ENCODE measurements at places on chromosomes 6 and 20.

GRCh38 chr6:155333414-155333813 is 19.1 kb upstream of the TFB1M start:
- DNase-seq = no peak

DNA sequence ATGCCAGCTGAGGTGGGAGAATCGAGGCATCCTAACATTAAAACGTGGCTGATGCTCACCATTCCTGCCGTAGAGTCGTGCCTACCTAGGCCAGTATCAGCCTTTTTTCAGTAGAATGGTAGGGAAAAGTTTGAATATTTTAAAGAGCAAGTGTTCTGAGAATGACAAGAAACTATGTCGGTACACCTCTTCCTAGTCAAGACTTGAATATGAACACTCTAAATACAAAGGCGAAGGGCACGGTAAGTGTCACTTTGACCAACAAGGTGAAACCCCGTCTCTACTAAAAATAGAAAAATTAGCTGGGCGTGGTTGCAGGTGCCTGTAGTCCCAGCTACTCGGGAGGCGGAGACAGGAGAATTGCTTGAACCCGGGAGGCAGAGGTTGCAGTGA is 1.0 kb downstream of the GINM1 start:
- no peak for DNase-seq

DNA sequence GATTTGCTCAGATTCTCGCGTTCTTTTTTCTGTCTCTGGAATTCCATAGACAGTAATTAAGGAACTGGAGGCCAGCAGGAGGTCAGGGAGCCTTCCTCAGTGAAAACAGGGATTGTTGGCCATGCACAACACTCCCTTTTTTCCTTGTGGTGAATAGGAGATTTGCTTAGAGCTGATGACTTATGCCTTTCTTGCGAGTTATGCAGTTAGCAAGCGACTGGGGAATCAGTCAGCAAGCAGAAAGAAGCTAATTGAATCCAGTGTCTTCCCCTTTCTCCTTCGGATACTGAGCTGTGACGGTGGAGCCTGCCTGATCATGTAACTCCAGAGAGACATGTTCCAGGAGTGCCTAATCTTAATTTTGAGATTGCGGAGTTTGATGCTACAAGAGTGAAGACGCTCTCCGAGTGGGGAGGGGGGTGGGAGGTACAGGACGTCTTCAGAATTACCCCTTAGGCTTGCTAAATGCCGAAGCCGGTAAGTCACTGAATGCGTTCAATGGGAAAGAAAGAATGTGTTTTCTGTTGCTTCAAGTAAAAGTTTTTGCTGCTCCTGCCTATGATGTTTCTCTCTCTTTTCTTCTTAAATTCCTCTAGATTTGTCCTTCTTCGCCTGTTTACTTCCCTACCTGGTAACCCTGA is 165.9 kb downstream of the SASH1 start:
- no peak for DNase-seq

- no peak for DNase-seq
Measured at GRCh38 chr6:88871498-88871897, 91.9 kb downstream of the RNGTT start.

DNA sequence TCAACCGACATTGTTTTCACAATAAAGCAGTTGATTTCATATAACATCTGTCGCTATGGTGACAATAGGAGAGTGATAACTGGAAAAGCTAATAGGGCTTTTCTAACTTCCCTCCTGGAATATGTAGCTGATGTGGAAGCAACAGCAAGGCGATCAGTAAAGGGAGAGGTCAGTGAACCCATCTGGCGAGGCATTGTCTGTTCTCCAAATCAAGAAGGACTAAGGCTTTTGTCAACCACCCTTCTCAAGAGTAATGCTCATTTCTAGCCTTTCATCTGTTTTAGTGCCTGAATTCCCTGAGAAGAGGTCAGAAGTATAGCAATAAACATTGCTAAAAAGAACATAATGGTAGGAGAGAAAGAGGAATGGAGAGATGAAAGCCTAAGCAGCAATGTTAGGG is 201.3 kb downstream of the AKAP7 start:
- DNase-seq = no peak

DNA sequence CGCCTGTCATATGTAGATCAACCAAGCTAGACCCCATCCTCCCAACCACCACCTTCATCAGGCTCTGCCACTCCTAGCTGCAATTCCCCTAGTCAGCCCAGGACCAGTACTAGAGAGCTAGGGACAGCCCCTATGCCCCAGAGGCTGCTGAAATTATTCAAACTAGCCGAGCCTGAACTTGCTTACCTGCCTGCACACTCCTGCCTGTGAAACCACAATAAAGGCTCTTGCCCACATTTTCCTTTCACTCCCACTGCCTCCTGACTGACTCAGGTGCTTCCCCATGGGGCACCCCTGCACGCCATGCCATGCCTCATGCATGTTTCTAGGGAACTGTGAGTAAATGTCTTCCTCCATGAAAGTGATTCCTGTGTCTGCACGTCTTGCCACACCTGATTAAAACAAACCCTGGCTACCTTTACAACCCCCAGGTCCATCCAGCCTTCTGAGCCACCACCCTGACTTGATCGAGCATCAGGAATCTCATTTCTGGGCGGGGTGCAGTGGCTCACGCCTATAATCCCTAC is 66.5 kb upstream of the IER3 start:
- no peak for DNase-seq

GRCh38 chr6:88513920-88514319 is 347.8 kb upstream of the CNR1 start:
- DNase-seq = no peak

GRCh38 chr6:2790588-2791449 is 25.6 kb downstream of the WRNIP1 start:
- peak; percentile 69 for DNase-seq

DNA sequence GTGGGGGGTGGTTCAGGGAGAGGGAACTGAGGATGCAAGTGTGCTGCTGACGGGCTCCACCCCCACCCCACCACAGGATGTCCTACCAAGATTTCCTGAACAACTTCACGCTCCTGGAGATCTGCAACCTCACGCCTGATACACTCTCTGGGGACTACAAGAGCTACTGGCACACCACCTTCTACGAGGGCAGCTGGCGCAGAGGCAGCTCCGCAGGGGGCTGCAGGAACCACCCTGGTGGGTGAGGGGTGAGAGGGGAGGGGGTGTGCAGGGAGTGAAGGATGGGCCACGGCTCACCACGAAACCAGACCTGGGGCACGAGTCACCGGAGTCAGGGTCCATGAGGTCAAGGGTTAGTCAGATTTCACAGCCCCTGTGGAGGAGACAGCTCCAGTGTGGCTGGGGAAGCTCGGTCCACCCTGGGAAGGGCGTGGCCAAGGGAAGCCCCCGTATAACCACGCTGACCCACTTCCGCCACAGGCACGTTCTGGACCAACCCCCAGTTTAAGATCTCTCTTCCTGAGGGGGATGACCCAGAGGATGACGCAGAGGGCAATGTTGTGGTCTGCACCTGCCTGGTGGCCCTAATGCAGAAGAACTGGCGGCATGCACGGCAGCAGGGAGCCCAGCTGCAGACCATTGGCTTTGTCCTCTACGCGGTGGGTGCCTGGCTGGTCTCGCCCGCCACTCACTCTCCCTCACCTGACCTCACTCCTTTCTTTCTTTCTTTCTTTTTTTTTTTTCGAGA is 18.3 kb downstream of the CAPN11 start:
- peak; percentile 67 for DNase-seq

GRCh38 chr6:149897015-149897697 is 757 bp downstream of the RAET1E start:
- no peak for DNase-seq

DNA sequence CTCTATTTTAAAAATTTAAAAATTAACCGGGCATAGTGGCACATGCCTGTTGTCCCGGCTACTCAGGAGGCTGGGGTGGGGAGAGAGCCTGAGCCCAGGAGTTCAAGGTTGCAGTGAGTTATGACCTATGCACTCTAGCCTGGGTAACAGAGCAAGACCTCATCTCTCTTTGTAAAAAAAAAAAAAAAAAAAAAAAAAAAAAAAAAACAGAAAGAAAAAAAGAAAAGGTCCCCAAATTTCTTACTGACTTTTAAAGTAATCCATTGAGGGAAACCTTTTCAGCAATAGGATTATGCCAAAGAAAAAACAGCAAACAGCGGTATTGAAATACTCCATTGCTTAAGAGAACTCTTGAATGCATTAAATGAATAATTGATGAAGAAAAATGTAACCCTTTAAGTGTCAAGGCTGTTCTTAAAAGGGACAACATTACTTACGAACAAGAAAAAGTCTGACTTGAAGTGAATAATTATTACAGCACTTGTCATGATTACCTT is 6.0 kb upstream of the DNAAF9 start:
- DNase-seq = no peak

- DNase-seq = no peak
Measured at GRCh38 chr6:11322252-11322885, 89.9 kb upstream of the NEDD9 start.

GRCh38 chr6:113530769-113531168 is 326.4 kb upstream of the MARCKS start:
- no peak for DNase-seq

DNA sequence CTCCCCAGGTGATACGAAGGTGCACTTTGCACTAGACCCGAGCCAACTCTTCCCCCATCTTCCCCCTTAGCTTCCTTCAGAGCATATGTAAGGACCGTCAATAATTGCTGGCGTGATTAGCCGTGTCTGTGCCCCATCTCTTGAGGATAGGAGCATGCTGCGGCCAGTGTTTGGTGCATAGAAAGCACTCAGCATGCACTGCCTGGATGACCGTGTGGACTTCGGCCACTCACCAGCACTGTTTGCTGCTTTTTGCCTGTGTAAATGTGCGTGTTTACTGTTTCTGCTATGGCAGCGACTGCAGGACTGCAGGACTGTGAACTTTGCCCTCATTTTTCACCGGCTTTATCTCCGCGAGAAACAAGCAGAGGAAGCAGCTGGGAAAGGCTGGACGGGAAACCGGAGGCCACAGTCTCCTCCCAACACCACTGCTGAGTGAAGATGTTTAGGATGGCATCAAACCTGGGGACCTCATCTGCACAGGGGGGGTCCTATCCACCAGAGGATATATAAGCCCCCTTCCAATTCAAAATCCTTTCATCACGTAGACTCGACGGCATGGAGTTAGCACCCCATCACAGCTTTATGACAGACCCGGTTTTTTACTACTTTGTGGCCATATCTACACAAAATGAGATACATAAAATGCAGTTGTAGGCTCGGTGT is 150.6 kb upstream of the AFDN start:
- no peak for DNase-seq

GRCh38 chr20:51639206-51639832 is 96.8 kb upstream of the NFATC2 start:
- peak; percentile 73 for DNase-seq

GRCh38 chr20:32839982-32840285 is 18.8 kb upstream of the EFCAB8 start:
- no peak for DNase-seq

GRCh38 chr6:91782802-91783201 is 1195.9 kb upstream of the MAP3K7 start:
- no peak for DNase-seq

GRCh38 chr6:163347021-163347446 is 67.5 kb upstream of the QKI start:
- DNase-seq = no peak

GRCh38 chr6:17928514-17929430 is 58.7 kb downstream of the KIF13A start:
- DNase-seq = no peak

DNA sequence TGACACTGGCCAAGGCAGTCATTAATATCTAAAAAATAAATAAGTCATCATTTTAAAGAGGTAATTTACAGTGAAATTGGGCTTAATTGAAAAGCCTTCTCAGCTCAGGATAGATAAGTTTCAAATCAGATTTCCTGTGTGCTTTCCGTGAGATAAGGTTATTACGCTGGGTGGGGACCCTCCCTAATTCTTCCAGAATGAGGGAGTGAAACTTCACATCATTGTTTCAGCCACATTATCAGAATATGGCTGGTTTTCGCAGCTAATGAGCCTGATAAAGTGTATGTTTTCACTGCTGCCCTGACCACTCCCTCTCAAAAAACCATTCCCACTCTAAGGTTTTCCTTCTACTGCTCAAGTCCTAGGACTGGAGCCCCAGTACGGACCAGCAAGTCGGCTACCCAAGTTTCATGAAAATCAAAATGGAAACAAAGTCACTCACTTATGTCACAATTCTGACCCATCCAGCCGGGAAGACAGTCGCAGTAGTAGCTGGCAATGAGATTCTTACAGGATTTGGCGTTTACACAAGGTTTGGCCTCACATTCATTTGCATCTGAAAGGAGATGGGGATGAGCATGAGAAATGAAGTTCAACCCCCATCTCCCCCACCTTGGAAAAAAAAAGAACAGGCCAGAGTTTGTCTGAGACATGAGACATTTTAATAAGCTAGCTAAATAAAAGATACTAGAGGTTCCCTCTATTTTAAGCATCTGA is 24.6 kb downstream of the JAG1 start:
- no peak for DNase-seq

- no peak for DNase-seq
Measured at GRCh38 chr6:128509709-128510108, 10.7 kb downstream of the PTPRK start.

GRCh38 chr20:52209154-52209571 is 17.6 kb upstream of the ZFP64 start:
- DNase-seq = no peak

- DNase-seq = no peak
Measured at GRCh38 chr20:34215711-34216381, 25.4 kb upstream of the ASIP start.

DNA sequence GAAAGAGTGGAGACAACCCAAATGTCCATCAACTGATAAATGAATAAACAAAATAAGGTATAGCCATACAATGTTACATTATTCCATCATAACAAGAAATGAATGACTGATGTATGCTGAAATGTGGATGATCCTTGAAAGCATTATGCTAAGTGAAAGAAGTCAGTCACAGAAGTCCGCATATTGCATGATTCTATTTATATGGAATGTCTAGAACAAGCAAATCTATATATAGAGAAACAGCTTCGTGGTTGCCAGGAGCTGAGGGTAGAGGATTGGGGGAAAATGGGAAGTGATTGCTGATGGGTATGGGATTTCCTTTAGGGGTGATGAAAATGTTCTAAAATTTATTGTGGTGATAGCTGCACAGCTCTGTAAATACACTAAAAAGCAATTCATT is 196.8 kb downstream of the ATXN1 start:
- no peak for DNase-seq

DNA sequence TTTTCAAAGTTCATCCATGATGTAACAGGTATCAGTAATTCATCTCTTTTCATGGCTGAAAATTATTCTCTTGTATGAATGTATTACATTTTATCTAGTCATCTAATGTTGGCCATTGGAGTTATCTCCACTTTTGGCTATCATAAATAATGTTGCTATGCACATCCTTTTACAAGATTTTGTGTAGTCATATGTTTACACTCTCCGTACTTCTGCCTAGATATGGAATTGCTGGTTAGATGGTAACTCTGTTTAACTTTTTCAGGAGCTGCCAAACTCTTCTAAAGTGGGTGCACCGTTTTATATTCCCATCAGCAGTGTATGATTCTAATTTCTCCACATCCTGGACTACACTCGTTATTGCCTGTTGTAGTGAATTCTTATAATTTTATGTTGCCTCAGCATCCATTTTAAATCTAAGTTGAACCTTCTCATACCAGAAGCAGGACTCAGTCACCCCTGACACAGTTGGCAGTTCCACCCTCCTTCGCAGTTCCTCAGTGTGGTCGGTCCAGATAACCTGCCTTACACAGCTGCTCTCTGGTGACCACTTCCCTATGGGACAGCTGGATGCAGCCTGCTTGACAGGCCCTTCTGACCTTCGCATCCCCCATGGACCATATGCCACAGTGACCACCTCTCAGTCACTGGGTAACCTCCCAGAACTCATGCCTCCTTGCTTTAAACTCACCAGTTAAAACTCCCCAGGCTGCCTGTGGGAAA is 33.9 kb downstream of the KIZ start:
- no peak for DNase-seq

GRCh38 chr6:41887331-41887751 is 7.8 kb downstream of the USP49 start:
- no peak for DNase-seq

- no peak for DNase-seq
Measured at GRCh38 chr6:34333858-34334257, 58.6 kb downstream of the NUDT3 start.
